ENCODE measurements at places on chromosomes 1 and 21.

GRCh38 chr1:177441281-177441680, 270.5 kb downstream of the BRINP2 start:
- DNase-seq = no peak

GRCh38 chr1:208433971-208434370, 189.8 kb upstream of the PLXNA2 start:
- no peak for DNase-seq

- peak; percentile 34 for DNase-seq
These were observed 407 bp downstream of the GALNT2 start for GRCh38 chr1:230067419-230067870.

DNA sequence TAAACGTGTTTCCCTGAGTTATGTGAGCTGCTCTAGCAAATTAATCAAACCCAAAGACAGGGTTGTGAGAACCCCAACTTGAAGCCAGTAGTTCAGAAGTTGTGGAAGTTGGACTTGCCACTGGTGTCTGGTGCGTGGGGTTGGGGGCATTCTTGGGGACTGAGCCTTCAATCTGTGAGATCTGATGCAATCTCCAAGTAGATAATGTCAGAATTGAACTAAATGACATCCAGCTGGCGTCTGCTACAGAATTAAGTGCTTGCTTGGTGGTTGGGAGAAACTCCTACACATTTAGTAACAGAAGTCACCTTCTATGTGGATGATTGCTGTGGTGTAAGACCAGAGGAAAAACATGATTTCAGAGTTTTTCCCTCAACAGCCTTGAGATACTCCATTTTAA, 207.4 kb downstream of the FGGY start:
- DNase-seq = no peak

GRCh38 chr1:59879574-59879973, 47.0 kb downstream of the CYP2J2 start:
- DNase-seq = peak; percentile 81

DNA sequence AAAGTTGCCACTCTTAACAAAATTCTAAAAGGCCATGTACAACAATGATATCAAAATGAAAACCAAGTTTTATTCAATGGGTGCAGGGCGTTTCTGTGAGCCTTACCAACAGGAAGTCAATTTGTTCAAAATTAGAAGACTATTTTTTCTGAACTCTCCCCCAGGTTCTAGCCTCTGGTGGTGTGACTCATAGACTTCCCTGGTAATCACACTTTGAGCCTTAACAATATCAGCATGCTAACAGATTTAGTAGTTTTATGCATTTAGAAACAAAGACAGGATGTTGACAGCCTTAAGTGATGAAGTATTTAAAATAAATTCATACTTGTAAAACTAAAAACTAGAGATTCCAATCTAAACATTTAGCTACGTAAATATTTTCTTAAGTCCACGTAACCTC, 88.4 kb downstream of the LRRC8C start:
- DNase-seq = no peak
